ENCODE measurements at places on chromosomes 1 and 21. TPM values are rescaled to one million over a fixed set of nuclear protein-coding genes. Genes with fewer than 3 reads are reported as not detected.
A peak's percentile ranks its signal among the peaks of the same experiment; 100 is the strongest.

Gene PTGFR
- total RNA-seq: not detected

Gene ITPKB
- 0.07 TPM for total RNA-seq

GRCh38 chr1:172905452-172905851, 145.3 kb downstream of the TNFSF18 start:
- DNase-seq: peak; percentile 19

DNA sequence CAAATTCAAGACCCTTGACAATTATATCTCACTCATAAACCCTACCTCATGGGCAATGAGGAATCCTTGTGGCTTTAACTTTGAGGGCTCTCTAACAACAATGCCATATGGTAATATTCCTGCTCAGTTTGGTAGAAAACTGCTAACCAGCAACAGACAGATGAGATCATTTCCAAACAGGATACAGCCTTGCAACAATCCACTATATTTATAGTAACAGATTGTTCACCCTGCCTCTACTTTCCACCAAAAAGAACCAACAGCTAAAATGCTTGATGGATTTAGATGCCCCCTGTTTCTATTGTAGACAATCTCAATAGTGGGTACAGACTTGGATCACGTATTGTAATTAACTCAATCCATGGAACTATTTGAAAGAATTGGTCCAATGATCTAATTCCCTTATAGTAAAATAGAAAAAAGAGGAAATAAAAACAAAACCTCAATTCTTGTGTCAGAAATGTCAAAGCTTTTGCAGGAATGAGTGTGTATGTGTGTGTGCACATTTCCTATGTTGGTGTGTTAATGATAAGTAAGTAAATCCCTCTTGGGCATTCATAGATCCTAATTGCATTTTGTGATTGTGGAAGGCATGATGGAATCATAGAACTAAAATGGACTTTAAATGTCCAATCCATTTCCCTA, 100.0 kb upstream of the EDEM3 start:
- DNase-seq: no peak

Gene COL8A2
- not detected for total RNA-seq

Gene UMODL1
- not detected for total RNA-seq

Measured in Caki2 (cell line).